ENCODE measurements at places on chromosomes 4 and X.

DNA sequence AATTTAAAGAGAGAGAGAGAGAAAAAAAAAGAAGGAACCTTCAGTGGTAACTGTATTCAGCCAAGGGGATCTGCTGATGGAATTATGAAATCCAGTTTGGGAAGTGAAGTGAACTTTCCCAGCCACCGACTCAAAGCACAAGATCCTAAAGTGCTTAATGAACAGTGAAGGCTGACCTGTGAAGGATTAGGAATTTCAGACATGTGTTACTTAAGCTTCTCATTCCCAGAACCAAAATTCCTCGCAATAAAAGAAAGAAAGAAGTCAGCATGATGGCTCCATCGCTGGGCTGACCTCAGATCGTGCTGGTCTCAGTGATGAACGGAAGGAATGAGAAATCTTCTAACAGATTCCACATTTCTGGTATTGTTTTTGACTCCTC, 135.2 kb downstream of the ARSF start:
- DNase-seq, result no peak

- no peak for DNase-seq
Observed at GRCh38 chr4:41652971-41653370, 95.6 kb downstream of the PHOX2B start.

DNA sequence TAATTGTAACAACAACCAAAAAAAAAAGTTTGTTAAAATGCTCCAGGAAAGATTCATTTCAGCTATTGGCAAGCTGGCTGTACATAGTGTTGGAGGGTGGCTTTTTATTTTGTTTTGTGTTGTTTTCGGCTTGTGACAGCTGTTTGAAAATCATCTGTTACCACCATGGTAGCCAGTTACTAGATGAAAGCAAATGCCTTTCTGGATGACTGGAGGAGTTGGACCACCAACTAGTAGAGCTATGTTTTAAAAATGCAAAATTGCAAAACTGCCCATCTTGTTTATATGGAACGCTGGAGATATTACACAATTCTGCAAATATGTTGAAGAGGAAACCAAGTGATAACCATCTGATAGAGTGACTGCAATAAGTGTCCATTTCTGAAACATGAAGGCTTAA, 53.2 kb upstream of the TNIP3 start:
- no peak for DNase-seq

DNA sequence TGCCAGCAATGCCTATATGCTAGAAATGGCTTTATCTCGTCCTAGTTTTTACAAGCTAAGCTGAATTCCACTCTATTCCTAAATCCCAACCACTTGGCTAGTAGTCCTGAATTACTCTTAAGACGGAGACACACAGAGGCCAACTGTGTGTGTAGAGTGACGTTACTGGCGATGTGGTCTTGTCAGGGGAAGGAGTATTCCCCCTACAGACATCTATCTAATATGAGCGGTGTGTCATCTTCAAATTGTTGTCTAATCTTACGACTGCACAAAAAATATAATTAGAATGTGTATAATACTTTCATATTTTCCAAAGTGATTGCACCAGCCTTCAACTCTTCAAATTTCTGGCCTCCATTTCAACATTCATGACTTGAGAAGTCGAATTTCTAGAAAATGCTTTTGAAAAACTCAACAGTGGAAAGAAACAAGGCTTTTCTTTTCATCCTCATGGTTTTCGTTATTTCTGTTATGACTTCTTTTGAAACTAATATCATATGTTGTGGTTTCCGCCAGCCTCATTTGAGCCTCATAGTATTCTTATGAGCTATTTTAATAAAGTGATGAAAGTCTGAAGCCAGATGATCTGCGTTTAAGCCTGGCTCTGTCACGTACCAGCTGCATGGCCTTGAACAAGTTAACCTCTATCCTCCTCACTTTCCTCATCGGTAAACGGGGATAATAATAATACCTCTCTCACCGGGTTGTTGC, 132.3 kb downstream of the SOWAHB start:
- DNase-seq, result no peak

- DNase-seq, result no peak
Observed at GRCh38 chrX:129738466-129739308, at the start of gene XPNPEP2. Gene XPNPEP2, plus strand, starts transcription at chrX:129738979. Its CDS starts 235 bp downstream, at chrX:129739214.

Measured in stimulated activated naive CD4-positive, alpha-beta T cell (primary cell).